ENCODE measurements at places on chromosomes 7 and 10. TPM values are rescaled to one million over a fixed set of nuclear protein-coding genes. Genes with fewer than 3 reads are reported as not detected.

DNA sequence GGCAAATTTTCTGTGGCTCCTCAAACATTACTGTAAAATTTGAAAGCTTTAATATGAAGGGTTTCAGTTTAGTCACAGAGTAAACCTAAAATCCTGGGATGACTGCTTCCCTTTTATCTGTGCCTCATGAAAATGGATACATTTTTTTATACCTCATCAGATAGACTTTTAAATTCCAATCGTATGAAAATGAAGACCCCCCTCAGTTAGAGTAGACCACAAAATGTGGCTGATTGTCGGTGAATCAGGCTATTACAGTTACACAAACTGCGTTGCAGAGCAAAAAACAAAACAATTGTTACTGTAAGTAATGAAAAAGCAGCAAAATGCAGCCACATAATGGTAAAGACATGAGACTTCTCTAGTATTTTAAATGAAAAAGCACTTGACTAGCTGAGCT is 296.2 kb downstream of the CNTNAP2 start:
- DNase-seq, result no peak

DNA sequence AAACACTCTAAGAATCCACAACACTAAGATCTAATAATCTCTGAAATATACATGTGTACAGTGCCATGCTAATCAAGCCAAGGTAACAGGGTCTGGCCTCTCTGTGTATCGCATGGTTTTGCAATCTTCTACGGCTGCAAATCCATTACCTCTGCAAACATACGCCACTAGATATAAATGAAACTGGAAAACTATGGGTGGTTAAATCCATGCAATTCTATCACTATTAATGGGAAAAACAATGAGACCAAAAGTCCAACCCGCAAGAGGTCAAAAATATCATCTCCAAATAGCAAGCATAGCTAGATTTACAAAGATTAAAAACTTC is 23.0 kb downstream of the SGCE start:
- DNase-seq, result no peak

DNA sequence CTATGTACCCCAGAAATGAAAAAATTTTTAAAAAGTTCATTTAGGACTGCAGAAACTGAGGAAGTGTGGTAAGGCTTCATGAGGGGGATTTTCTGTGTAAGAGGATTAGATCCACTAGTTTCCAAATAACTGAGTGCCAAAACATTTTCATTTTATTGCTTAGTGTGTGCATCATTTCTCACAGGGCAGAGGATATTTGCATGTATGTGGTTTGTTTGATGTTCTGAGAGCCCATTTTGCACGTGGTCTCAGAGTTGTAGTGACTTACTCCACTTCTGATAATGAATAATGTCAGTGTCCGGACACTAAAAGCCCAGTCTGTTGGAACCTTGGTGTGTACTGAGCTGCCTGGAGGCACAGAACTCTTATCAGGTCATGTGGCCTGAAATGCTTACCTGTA is 299.9 kb downstream of the AUTS2 start:
- no peak for DNase-seq

- DNase-seq, result no peak
Observed at GRCh38 chr10:112720178-112720577, 229.9 kb upstream of the TCF7L2 start.

- DNase-seq, result no peak
Observed at GRCh38 chr10:4280461-4281189, 495.6 kb upstream of the KLF6 start.

DNA sequence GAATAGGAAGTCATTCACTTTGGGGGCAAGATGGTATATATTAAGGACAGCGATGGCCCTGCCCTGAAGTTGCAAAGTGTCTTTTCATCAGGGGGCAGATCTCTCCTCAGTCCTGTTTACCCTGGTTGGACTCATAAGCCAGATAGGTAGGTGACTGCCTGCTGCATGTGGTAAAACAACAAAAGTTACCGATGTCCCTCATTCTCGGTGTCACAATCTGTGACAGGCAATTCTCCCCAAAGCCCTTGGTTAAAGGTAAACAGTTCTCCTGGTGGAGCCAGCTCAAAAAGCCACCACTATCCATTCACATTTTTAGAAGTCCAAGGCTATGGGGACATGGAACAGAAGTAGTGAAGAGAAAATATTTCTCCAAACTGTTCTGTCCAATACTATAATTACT is 9.9 kb upstream of the SLC25A13 start:
- no peak for DNase-seq

- no peak for DNase-seq
Observed at GRCh38 chr10:18735711-18736110, 76.5 kb downstream of the ARL5B start.

DNA sequence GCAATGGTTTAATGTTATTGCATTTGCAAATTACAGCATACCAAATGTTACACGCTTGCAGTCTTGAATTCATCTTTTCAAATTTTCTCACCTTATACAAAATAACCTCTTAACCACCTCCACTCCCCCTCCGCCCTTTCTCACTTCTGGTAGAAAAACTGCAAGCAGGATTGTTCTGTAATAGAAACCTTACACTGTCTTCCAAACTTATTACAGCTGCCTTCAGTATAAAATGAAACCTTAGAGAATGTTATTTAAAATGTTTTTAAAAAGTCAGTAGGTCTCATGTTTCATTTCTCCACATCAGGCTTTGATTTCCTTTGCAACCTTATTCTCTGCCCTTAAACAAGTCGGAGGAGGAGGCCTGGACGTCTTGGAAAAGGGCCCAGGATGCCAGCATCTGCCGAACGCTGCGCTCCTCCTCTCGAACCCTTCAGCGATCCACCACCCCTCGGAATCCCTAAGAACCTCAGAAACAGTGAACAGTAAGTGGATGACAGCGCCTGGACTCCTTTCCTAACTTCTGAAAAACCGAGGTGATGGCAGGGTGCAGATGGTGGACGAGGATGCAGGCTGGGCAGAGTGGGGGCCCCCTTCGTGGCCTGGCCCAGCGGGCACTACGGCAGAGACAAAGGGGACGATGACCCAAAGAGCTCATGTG is 74.0 kb downstream of the FGFR2 start:
- no peak for DNase-seq

DNA sequence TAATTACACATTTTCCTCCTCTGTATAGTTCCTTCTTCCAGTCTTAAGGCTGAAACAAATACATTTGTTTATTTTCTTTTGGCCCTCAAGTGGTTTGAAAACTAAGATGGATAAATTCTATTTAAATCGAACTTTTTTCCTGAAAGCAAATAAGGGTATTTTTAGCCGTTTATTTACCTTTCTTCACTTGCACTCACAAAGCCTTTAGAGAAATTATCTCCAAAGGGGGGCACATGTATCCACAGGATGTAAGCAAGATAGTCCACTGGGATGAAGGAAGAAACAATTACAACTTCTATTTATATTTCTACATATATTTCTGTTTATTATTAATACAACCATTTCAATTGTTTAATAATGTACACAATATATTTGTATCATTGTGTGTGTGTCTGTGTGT is 10.2 kb downstream of the CPA4 start:
- no peak for DNase-seq

GRCh38 chr7:114158275-114158674 is 239.5 kb upstream of the PPP1R3A start:
- DNase-seq, result no peak

The NODAL gene
- not detected for polyA plus RNA-seq

The AGR2 gene
- not detected for polyA plus RNA-seq

The SGCE gene
- 70.6 TPM for polyA plus RNA-seq

The GIMAP4 gene
- 15.7 TPM for polyA plus RNA-seq

The CYP3A7 gene
- polyA plus RNA-seq, result 85.6 TPM

The PBLD gene
- 63.3 TPM for polyA plus RNA-seq

The GATA3 gene
- polyA plus RNA-seq, result 0.32 TPM

Measured in liver (tissue), 10 donors.